Cerebellum (tissue), 4 donors: ENCODE measurements at places on chromosomes 3 and 15. TPM values are rescaled to one million over a fixed set of nuclear protein-coding genes. Genes with fewer than 3 reads are reported as not detected.

- DNase-seq, result no peak
Measured at GRCh38 chr3:38823722-38824121, 7.7 kb upstream of the SCN10A start.

DNA sequence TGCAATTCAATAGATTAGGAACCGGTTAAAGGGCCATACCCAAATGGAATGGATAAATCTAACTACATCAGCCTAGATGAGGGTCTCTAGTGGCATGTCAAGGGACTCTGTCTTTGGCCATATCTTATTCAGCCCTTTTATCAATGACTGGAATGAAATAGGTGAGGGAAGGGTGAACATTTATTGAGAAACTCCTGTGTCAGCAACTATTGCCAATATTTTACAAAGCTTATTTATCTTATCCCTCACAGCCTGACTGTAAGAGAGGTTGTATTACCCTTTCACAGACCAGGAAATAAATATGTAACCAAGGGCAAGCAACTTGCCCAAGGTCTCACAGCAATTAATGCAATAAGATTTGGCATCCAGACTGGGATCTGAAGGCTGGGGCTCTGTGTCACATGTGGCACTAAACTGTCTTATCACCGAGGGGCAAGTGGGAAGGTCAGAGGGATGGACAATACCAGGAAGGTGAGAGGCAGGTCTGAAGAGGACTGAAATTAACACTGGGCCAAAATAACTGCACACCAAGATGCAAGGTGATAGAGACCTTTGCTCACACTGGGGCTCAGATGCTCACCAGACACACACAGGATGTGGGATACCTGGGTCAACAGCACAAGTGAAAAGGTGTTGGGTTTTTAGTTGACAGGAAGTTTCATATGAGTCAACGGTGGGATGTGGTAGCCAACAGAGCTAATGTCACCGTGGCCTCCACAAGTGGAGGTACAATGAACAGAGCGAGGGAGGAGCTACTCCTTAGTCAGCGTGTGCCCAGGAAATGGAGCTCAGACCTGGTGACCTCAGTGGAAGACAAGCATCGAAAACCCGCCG is 261.3 kb downstream of the RPLP1 start:
- no peak for DNase-seq

DNASE1L3 gene
- total RNA-seq, result 0.54 TPM

CPNE9 gene
- 4.4 TPM for total RNA-seq

DNA sequence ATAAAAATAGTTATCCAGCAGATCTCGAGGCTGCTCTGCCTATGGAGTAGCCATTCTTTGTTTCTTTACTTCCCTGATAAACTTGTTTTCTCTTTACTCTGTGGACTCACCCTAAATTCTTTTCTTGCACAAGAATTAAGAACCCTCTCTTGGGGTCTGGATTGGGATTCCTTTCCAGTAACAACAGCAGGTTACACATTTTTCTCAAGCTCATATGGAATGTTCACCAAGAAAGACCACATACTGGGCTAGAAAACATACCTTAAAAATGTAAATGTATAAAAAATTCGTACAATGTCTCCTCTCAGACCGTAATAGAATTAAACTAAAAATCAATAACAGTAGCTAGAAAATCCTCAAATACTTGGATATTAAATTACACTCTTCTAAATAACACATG is 299.2 kb downstream of the CNTN3 start:
- no peak for DNase-seq

- DNase-seq, result no peak
Measured at GRCh38 chr3:190094160-190094718, 26.5 kb downstream of the P3H2 start.

DNA sequence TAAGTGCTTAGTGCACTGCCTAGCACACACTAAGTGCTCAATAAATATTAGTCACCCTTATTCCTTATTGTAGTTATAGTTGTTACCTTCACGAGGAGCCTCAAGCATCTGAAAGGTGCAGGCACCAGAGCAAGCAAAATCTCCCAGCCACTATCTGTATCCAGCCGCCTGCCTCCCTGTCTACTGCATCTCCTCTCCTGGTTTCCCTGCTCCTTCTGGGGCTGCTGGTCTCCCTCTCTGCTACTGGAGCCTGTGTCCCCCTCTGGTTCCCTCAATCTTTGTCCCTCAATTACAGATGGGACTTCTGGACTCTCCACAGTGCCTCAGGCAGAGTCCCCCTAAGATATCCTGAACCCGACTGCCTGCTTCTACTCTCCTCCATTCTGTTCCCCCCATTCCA is 18.8 kb downstream of the MYL3 start:
- DNase-seq, result no peak

- no peak for DNase-seq
Measured at GRCh38 chr15:42691308-42691707, 45.6 kb downstream of the CDAN1 start.

ARHGAP11A gene
- total RNA-seq, result 20.8 TPM

- no peak for DNase-seq
Measured at GRCh38 chr15:59353994-59354416, 18.7 kb downstream of the MYO1E start.

CCDC13 gene
- total RNA-seq, result 1.4 TPM

DNA sequence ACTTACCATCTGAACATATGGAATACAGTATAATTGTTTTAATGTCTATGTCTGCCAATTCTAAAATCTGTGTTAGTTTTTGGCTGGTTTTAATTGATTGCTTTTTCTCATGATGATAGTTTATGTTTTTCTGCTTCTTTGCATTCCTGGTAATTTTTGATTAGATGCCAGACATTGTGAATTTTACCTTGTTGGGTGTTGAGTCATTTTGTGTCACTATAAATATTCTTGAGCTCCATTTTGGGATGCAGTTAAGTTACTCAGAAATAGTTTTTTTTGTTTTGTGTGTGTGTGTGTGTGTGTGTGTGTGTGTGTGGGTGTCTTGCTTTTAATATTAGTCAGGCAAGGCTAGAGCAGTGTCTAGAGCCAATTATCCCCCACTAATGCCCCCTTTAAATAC is 818.8 kb upstream of the NR2F2 start:
- DNase-seq, result no peak

DNA sequence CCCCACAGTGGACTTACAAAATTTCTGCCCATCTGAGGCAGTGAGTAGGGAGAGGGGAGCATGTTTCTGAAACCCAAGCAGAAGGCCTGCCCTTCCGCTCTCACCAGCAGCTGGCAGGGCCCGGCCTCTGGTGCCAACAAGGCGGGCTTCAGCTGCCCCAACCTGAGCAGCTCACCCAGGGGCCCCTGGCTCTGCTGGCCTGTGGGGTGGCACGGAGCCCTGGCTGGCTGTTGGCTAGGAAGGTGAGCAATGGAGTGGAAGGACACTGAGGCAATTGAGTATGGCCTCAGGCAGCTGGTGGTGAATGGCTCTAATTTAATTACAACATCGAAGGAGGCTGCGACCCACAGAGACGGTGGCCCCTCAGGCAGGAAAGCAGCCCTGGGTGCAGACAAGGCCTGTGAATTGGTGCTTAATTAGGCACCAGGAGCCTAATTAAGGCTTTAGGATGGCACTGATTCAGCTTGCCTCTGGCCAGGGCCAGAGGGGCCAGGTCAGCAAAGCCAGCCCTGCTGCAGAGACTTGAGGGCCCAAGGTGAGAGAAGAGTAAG is 60.9 kb downstream of the ST8SIA2 start:
- DNase-seq, result no peak

DNA sequence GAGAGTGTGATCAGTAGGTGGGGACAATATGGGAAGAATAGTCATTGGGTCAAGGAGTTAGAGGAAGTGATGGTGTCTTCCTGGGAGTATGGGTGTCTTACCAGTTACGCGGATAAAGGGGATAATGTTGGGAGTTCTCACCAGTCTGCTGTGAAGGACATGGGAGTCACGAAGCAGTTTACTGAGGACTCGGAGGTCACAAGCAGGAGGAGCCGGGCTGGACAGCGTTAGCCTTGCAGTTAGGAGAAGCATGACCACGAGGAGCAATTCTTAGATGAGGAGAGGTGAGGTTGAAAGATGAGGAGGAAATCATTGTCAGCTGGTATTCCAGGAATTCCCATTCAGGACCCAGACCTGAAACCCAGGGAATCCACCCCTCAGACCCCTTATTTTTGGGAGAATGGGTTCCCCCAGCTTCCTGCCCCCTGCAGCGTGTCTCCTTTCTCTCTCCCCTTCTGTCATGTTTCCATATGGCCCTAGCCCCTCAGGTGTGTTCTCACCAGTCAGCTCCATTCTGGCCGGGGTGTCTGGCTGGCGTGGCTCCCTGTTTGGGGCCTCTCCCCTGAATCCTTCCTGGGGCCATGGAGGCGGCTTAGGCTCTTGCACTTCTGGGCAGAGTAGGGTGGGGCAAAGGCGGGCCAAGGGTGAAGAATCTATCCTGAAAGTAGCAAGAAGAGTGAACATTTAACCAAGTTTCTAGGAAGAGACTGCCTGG is 2.1 kb downstream of the THPO start:
- no peak for DNase-seq

GRCh38 chr3:86794361-86795065 is 196.4 kb downstream of the VGLL3 start:
- DNase-seq, result no peak
